Inflammatory macrophage treated with lipopolysaccharide for 1 hour (primary cell): ENCODE measurements at places on chromosomes 12 and 14.

GRCh38 chr12:79769860-79770485, 79.2 kb upstream of the PAWR start:
- no peak for DNase-seq

GRCh38 chr14:95204705-95205104, 47.4 kb upstream of the DICER1 start:
- DNase-seq = no peak

DNA sequence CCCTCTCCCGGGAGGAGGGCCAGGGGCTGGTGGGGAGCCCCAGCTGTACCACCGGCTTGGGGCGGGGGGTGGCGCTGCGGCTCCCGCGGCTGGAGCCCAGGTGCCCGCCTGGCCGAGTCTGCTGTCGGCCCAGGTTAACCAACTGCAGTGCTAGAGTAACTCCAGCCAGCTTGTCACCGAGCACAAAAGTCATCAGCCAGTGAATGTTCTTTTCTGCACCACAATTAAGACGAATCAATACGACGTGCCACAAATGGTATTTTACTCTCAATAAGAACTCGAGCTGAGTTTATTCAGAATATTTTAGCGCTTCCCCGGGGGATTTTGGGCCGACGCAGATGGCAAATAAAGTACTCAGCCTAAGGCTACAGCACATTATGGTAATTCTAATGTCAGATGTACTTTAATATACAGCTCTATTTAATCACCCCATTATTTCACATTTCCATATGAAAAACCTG, 83.2 kb downstream of the BCL11B start:
- DNase-seq = no peak

- peak; percentile 98 for DNase-seq
Observed at GRCh38 chr12:89162589-89163261, 189.6 kb downstream of the DUSP6 start.

GRCh38 chr12:94511506-94511905, 51.8 kb upstream of the CEP83 start:
- DNase-seq = no peak

GRCh38 chr12:113466454-113467141, 5.1 kb downstream of the LHX5 start:
- DNase-seq = no peak

GRCh38 chr12:5268424-5269210, 163.3 kb upstream of the NTF3 start:
- no peak for DNase-seq

DNA sequence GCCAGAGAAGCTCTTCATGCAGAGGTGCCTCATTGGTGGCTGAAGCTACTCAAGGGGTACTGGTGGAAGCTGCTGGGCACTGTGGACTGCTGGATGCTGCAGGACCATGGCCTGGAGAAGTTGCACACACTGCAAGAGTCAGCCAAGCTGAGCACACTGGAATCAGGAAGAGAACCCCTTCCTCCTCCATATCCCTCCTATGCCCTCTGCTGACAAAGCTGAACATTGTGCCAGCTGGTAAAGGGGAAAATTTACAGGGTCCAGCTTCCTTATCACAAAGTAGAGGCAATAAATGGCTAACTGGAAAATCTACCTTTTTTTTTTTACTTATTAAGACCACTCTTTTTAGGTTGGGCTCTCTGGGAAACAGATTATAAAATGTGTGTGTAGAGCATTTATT, 6.5 kb downstream of the CCDC175 start:
- no peak for DNase-seq

GRCh38 chr14:72433511-72433910, 460.4 kb downstream of the DPF3 start:
- no peak for DNase-seq

DNA sequence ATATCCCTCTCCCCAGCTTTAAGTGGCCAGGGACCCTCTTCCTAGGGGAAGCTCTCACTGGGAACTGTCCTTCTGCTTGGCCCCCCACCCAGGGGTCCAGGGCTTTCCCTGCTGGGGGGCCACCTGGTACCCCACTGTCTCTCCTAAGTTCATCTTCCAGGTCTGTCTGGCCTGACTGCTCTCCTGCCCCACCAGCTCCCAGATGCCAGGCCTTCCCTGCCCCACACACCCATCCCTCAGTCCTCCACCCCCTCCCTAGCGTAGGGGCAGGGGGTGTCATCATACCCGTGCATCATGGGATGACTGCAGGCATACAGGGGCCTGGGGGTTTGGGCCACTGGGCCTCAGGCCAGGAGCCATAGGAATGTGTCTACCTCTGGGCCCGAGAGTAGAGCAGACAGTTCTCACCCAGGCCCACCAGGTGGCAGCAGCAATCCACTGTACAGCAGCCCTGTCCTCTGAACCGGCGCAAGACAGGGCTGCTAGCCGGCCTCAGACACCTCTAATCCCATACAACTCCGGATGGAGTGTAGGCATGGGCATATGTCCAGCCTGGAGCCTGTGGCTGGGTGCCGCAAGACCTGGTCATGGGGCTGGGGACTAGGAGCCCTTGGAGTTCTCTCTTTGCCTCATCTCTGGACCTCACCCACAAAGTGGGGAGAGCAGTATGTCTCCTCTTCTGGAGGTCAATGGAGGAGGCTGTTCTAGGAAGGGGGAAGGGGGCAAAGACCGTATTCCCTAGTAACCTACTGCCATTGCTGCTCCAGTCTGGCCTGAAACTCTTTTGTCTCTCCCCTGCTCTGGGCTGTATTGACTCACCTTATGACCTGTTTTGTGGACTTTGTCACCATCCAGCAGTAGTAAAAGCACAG, 10.0 kb upstream of the SMARCD1 start:
- DNase-seq = peak; percentile 92

DNA sequence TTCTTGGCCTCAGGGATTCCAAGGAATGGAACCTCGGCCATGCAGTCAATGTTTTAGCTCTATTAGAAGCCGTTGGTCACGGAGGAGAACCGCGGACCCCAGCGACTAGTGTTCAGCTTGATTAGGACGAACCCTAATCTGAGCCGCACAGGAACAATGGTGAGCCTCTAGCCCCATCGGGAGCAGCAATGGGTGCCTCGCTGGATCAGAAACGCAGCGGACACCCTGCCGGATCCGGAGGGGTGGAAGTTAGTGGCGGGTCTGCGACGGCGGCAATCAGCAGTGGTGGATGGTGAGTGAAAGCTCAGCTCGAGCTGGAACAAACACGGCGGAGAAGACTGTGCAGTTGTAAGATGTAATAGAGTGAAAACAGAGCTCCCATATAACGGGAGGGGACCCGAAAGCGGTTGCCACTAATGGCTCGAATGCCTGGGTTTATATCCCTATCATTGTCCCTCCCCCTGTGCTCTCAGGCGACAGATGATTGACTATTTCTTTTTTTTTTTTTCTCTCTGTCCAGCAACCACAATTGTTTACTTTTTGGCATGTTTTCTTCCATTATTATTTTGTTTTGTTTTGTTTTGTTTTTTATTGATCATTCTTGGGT, 127.7 kb downstream of the ZNF664 start:
- DNase-seq = no peak
